ENCODE measurements at places on chromosomes 1 and 21. TPM values are rescaled to one million over a fixed set of nuclear protein-coding genes. Genes with fewer than 3 reads are reported as not detected.
A peak's percentile ranks its signal among the peaks of the same experiment; 100 is the strongest.

- DNase-seq, result peak; percentile 70
Measured at GRCh38 chr1:160030657-160031364, 979 bp downstream of the PIGM start.

- no peak for DNase-seq
Measured at GRCh38 chr1:225425201-225425786, 2.5 kb downstream of the LBR start.

Gene BSDC1
- total RNA-seq, result 54.3 TPM

- DNase-seq, result no peak
Measured at GRCh38 chr1:9198538-9199361, 35.8 kb upstream of the H6PD start.

Gene IL20
- total RNA-seq, result not detected

DNA sequence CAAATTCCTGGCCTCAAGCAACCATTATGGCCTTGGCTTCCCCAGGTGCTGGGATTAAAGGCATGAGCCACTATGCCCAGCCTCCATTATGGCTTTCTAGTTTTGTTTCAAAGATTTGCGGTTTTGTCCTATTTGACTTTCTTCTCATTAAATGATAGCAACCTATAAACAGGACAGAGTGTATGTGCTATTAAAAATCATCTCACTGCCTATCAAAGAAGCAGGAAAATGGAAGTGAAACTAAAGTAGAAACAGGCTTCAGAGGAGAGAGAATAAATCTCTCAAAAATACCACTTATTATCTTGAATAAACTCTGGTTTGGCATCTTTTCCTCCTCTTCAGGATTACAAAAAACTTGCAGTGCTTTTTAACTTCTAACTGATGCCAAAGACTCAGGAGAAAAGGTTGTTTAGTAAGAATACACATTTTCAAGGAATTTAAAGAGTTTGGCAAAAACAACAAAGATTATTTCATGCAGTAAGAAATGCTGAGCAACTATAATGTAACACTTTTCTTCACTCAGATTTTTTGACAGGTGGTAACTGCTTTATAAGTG lies 28.7 kb downstream of the ACBD3 start:
- no peak for DNase-seq

Gene C1orf53
- 6.4 TPM for total RNA-seq

DNA sequence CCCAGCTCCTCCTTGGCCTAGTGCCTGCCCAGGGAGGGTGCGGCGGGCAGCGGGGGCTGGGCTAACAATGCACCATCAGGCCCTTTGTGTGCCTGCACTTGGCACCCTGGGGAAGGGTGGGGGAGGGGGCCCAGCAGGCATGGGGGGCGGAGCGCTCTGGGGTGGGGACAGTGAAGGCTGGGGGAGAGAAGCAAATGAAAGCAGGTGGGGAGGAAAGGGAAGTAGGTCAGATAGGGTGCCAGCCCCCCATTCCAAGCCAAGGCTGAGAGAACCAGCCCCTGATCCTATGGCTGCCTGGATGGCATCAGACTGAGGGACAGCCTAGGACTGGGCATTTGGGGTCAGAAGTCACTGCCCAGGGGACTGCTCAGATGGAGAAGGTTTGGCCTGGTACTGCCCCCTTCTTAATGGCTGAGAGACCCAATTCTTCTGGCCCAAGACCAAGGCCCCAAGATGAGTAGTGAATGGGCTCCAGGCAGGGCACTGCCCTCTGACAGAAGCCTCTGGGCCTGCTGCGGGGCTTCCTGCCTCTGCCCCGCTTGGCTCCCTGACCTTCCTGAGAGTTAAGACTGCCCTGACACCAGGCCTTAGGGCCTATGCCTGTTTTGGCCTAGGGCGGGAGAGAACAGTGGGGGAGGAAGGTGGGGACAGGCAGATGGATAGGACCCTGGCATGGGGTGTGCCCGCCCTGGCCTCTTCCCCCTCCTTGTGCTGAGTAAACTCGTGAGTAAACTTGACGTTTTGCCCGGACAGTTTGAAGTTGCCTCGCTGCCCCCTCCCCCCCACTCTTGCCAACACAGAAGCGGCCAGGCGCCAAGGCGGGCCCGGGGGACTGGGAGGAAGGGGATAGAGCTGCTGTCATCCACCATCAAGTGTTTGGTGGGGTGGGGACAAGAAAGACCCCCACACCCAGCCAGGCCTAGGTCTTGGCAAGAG lies 2.7 kb downstream of the ZBTB7B start:
- DNase-seq, result no peak

GRCh38 chr1:7667625-7668218 lies 103.4 kb upstream of the VAMP3 start:
- no peak for DNase-seq

- no peak for DNase-seq
Measured at GRCh38 chr1:70811815-70812214, 235.8 kb downstream of the PTGER3 start.

DNA sequence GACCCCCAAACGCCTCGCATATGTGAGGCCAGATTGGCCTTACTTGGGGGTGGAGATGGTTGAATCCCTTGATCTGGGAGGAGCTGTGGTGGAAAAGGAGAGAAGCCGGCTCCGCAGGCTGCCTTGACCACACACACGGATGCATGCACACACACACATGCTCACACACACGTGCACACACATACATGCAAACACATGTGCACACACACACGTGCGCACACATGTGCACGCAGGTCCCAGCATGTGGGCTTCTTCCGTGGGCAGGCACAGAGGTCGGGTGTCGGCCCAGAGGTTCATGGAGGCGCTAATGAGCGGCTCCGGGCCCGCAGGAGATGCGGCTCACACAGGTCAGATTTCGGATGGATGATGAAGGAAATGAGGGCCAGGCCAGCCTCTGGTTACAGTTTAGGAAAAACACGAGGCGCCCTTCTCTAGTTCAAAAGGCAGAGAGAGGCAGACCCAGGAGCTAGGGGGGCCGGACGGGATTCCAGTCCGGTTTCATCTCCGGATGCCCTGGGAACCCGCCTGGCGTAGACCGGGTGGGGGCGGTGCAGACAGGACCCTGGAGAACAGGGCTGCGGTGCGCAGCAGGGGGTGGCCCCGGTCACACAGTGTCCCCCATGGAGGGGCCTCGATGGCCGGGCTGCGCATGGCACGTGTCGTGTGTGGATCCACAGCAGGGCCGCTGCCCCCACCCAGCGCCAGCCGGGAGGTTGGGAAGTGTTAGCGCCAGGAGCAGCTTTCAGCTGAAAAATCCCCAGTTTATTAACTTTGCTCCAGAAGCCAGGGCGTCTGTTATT lies 91.1 kb upstream of the ACTRT2 start:
- DNase-seq, result no peak

DNA sequence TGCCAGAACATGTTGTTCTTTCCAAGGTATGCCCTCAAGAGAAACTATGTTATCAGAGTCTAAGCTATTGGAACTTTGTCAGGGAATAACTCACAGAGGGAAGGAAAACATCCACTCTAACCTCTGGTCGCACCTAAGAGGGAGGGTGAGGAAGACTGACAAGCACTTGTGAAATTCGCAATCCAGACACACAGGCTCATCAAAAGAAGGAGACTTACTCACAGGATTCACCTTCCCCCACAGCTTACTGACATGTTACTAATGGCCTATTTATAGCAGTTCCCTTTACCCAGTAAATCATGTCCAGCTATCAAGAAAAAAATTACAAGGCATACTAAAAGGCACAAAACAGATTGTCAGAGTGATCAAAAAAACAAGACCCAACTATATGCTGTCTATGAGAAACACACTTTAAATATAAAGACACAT lies 36.9 kb downstream of the WDR64 start:
- DNase-seq, result no peak

- DNase-seq, result no peak
Measured at GRCh38 chr1:180482425-180483275, 19.7 kb downstream of the ACBD6 start.

- DNase-seq, result no peak
Measured at GRCh38 chr21:35025206-35026152, 23.6 kb downstream of the RUNX1 start.

Data from vagina (tissue), 2 donors.